Stimulated activated CD8-positive, alpha-beta memory T cell treated with anti-CD3 and anti-CD28 coated beads, Interleukin-15, amount 100 ng/mL, for 24 hours (primary cell): ENCODE measurements at places on chromosomes 2 and 18.

DNA sequence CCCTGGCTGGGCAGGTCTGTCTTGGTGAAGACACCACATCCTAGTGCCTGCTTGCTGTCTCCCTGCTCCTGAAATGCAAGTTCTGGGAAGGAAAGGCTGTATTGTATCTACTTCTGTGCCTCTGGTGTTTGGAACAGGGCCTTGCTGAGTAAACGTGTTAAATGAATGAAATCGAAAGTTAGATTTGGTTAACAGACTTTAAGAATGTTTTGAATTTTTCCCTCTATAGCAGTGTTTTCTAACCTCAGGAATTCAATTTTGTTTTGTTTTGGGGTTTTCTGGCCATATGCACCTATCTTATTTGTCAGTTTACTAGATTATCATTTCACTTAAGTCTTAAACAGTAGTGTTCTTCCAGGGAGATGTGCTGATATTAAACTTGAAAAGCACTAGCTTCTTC is 20.7 kb downstream of the FARP2 start:
- no peak for DNase-seq

- no peak for DNase-seq
Measured at GRCh38 chr2:84958135-84959059, 12.6 kb upstream of the KCMF1 start.

DNA sequence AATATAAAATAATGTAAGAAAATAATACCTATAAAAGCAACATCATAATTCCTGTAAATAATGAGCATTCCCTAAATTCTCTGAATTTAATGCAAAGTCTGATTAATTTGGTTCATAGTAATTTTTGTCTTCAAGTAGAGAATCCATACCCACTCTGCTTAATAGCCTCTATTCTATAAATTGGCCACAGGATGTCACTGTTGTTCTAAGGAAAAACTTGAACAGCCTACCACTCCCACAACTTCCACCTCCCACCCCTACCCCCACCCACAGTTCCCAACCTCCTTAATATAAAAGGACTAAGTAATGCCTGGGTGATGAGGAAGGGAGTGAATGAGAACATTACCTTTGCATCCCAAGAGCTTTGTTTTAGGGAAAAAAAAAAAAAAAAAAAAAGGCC is 27.2 kb upstream of the BBS5 start:
- DNase-seq, result no peak

DNA sequence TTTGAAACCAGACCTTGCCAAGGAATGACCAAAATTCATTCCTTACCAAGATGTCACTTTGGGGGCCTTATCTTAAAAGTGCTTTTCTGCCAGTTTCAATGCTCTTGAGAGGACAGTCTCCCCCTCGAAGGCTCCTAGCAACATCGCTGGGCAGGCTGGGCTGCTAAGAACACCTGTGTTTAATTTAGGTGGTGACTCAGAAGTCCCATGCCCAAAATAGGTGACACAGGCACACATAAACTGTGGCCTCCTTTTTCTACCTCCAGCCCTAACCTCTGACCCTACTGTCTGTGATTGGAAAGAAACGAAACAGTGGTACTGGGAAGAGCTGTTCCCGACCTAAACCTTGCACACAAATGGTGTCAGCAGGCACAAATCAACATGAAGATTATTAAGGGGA is 28.7 kb upstream of the ROCK2 start:
- DNase-seq, result no peak

GRCh38 chr2:69102041-69102593 is 89.1 kb downstream of the ANTXR1 start:
- DNase-seq, result no peak

DNA sequence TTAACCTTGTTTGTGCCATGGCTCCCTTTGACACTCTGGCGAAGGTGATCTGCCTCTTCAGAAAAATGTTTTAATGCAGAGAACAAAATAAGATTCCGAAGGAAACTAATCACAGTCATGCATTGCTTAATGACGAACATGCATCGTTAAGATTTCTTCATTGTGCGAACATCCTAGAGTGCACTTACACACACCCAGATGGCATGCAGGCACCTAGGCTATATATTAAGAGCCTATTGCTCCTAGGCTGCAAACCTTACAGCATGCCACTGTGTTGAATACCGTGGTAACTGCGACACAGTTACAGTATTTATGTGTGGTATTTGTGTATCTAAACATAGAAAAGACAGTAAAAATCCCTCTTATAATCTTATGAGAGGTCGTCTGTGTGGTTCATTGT is 8.3 kb downstream of the ASAP2 start:
- no peak for DNase-seq

DNA sequence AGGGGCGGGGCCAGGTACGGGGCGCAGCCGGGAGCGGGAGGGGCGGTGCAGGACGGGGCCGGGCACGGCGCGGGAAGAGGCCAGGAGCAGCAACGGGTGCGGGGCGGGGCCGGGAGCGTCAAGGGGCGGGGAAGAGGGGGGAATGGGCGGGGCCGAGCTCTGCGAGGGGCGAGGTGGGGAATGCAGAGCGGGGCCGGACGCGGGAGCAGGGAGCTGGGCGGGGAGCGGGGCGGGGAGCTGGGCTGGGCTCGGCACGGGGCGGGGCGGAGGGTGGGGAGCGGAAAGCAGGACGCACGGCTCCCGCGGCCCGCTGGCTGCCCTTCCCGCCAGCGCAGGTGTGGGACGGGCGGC is at the start of gene IMPA2:
IMPA2 (plus strand) TSS at position 316 of the 351 bp plus-strand sequence. CDS start 163 bp downstream, outside the sequence.
- DNase-seq, result peak; percentile 88

- no peak for DNase-seq
Measured at GRCh38 chr2:3264010-3264744, 113.4 kb downstream of the EIPR1 start.

GRCh38 chr2:215590010-215590745 is 154.3 kb upstream of the FN1 start:
- DNase-seq, result no peak

- DNase-seq, result no peak
Measured at GRCh38 chr2:155815851-155816250, 516.7 kb downstream of the NR4A2 start.

GRCh38 chr18:55635439-55635838 is 47.4 kb upstream of the TCF4 start:
- DNase-seq, result no peak

- DNase-seq, result no peak
Measured at GRCh38 chr18:40414155-40414754, 1540.8 kb upstream of the PIK3C3 start.

DNA sequence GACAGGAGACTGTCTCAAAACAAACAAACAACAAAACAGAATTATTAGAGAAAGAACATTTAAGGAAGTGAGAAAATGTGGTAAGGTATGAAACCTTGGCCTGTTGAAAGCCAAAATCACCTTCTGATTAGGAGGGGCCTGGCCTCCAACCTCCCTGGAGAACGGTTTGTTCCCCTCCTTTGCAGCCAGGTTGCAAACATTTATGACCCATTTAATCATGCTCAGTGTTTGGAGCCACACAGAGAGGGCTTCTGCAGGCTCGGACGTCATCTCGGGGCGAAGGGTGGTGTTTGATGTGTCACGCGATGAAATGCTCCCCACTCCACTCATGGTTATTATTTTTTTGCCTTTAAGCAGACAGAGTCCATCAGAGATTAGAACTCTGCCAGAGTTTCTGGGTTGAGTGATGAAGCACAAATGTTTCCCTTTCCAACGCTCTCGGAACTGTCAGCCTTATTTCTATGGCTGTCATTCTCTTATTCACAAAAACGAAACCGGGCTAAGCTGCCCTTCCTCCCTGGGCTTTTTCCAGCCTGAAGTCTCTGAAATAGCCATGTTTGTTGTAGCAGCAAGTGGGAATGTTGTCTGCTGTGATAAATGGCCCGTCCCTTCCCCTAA is 33.6 kb upstream of the ROCK2 start:
- DNase-seq, result no peak

- no peak for DNase-seq
Measured at GRCh38 chr2:172215172-172215935, 112.7 kb upstream of the DLX2 start.

DNA sequence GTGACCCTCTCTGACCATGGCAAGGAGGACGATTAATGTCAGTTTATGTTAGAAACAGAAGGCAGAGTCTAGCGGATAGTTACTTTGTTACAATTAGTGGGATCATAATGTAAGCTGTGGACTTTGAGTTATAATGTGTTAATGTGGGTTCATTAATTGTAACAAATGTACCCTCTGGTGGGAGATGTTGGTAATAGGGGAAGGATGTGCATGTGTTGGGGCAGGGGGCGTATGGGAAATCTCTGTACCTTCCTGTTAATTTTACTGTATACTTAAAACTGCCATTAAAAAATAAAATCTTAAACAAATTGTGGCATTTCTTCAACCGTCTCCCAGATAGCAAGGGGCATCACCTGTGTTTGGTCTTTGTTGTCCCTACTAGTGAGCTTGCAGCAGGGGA is 4.8 kb downstream of the UBE2F start:
- no peak for DNase-seq

GRCh38 chr18:61991201-61991600 is 98.4 kb upstream of the RNF152 start:
- no peak for DNase-seq

GRCh38 chr2:121287146-121287798 is 2.3 kb upstream of the TFCP2L1 start:
- no peak for DNase-seq

DNA sequence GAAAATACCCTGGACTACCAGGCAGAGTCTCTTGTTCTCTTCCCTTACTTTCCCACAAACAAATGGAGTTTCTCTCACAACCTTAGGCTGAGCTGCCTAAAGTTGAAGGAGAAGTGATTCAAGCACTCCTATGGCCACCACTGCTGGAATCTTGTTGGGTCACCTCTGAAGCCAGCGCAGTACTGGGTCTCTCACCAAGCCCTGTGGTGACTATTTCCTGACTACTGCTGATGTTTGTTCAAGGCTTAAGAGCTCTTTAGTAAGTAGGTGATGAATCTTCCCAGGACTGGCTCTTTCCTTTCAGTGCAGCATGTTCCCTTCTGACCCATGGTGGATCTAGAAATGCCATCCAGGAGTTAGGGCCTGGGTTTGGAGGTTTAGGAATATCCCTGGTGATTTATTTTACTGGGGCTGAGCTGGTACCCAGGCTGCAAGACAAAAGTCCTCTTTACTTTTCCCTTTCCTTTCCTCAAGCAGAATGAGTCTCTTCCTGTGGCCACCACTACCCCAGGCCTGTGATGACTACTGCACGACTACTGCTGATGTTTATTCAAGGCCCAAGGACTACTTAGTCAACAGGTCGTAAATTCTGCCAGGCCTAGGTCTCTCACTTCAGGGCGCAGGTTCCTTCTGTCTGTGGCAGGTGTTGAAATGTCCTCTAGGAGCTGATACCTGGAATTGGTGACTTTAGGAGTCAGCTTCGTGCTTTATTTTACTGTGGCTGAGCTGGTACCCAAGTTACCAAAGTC is 121.8 kb downstream of the SLC4A10 start:
- no peak for DNase-seq

- no peak for DNase-seq
Measured at GRCh38 chr2:160751021-160751420, 257.4 kb upstream of the RBMS1 start.

- no peak for DNase-seq
Measured at GRCh38 chr2:136658201-136658600, 107.1 kb upstream of the THSD7B start.
